ENCODE measurements at places on chromosomes 2 and 18.

- DNase-seq: no peak
These were observed 76.2 kb upstream of the CHRNA1 start for GRCh38 chr2:174840436-174840835.

- DNase-seq: no peak
These were observed 132.1 kb downstream of the MSH2 start for GRCh38 chr2:47535073-47535472.

- no peak for DNase-seq
These were observed 200.8 kb downstream of the EIPR1 start for GRCh38 chr2:3176869-3177255.

DNA sequence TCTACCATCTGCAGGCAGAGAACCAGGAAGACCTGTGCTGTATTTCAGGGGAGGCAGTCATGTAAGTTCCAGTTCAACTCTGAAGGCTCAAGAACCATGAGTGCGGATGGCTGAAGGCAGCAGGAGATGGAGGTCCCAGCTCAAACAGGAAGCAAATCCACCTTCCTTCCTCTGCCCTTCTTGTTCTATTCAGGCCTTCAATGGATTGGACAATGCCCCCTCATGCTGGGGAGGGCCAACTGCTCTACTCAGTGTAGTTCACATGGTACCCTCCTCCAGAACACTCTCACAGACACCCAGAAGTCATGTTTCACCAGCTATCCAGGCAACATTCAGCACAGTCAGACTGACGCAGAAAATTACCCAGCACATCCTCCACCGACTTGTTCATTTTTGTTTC is 39.1 kb upstream of the RAB31 start:
- DNase-seq: no peak

- no peak for DNase-seq
These were observed 100.3 kb downstream of the GREB1L start for GRCh38 chr18:21342372-21342771.

Data from CD8-positive, alpha-beta memory T cell (primary cell).